Hematopoietic multipotent progenitor cell treated with erythropoietin and hydrocortisone succinate and interleukin-3 and kit ligand, for 17 days (in vitro differentiated cells): ENCODE measurements at places on chromosomes 6 and 20.

GRCh38 chr6:4448841-4449240 lies 313.5 kb upstream of the ECI2 start:
- no peak for DNase-seq

GRCh38 chr6:90467546-90467945 lies 119.3 kb downstream of the MAP3K7 start:
- DNase-seq, result no peak

- DNase-seq, result peak; percentile 47
These were observed 58.6 kb downstream of the GFOD1 start for GRCh38 chr6:13428583-13429405.

DNA sequence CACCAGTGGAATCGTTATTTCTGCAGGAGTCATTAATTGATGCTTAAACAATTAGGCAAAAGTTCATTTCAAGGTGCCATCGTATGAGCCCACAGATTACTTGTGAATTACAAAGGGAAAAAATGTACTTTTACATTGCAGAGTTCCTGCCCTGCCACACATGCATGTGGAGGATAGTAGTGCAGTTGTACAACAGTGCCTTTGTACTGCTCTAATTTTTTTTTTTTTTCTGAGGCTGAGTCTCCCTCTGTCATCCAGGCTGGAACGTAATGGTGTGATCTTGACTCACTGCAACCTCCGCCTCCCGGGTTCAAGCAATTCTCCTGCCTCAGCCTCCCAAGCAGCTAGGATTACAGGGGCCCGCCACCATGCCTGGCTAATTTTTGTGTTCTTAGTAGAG lies 26.0 kb upstream of the SYNJ2 start:
- DNase-seq, result no peak

GRCh38 chr6:151290877-151291721 lies 51.3 kb downstream of the AKAP12 start:
- DNase-seq, result no peak

GRCh38 chr6:16481697-16482399 lies 243.5 kb downstream of the GMPR start:
- DNase-seq, result no peak

DNA sequence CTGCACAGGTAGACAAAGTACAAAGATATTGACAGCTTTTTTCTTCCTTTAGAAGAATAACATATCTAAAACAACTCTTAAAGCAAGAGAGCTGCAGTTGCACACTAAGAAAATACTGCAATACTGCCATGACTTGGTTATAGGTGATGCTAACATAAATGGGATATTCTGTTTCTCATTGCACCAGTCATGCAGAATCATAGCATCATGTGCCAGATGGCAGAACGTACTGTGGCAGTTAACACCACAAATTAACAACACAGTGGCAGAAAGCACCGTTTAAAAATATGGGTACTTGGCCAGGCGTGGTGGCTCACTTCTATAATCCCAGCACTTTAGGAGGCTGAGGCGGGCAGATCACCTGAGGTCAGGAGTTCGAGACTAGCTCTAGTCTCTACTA lies 7.4 kb downstream of the ASXL1 start:
- DNase-seq, result no peak

DNA sequence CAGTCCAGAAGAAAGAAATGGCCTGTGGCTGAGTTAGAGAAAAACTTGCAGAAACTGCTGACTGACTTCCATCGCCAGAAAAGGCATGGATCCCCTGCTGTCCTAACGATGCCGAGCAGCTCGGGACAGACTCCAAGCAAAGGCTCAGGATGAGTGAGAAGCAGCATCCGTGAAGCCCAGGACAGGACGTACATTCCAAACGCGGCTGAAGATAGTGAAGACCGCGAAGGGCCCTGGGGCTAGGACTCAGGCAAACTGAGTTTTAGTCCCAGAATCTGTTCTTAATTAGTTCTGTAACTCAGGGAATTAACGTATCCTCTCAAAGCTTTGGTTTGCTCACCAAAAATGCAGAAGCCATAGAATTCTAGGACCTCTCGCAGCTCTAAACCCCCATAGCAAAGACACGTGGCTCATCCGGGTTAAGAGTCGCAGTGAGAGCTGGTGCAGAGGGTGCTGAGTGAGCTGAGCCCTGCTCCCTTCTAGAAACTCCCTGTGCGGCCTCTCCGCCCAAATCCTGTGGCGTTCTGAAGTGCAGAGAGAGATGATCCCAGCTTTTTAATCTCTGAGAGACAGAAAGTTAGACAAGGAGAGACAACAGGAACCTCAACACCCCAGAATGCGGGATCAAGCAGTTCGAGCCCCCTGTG lies 132.9 kb upstream of the THBS2 start:
- no peak for DNase-seq

DNA sequence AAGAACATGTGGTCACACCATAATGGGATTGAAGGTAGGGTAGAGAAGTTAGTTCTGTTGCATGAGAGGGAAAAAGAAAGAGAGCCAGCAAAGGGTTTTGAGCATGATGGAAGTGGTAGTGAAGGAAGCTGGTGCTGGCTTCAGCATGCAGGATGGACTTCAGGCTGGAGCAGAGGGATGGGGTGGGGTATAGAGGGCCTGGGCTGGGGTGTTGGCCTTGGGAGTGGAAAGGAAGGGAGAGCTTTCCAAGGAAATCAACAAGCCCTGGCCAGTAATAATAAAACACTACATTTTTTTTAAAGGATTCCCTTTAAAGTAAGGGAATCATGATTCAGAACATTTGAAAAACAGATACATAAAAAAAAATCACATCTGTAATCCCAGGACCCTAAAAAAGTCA lies 61.2 kb downstream of the LAMA4 start:
- no peak for DNase-seq

GRCh38 chr6:77633471-77633870 lies 19.4 kb upstream of the MEI4 start:
- DNase-seq, result no peak

GRCh38 chr6:3506200-3506599 lies 49.4 kb upstream of the SLC22A23 start:
- no peak for DNase-seq

- DNase-seq, result no peak
These were observed 565.4 kb downstream of the RFPL4B start for GRCh38 chr6:112912416-112913101.

GRCh38 chr6:56804996-56805395 lies 149.9 kb upstream of the BEND6 start:
- DNase-seq, result no peak

- no peak for DNase-seq
These were observed 34.1 kb downstream of the TAF4 start for GRCh38 chr20:62031462-62032092.

DNA sequence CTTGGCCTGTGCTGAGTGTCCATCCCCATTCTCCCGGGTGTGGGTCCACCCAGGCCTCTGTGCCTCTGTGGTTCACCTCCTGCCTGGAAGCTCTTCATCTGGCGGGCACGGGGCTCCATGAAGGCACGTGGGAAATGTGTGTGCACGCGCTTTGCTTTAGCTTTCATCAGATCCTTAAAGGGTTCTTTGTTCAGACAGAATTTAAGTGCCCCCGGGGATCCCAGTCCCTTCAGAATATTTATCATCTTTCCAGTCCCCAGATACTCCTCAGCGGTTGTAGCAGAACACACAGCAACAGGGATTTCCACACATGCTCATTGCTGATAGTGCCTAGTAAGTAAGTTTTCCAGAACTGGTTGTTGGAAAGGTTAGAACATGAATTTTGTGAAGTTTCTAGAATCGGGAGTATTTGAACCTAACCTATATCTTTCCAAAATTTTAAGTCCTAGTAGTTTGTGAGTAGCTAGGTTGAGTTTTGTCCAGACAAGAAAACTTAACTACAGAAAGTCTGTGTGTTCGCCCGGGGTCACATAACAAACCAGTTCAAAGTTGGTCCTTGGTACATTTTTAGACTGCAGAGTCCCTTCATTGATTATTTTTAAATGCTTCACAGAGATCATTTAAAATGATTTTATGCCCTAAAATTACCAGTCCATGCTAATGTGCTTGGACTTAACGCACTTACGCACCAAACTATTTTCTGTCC lies 67.7 kb downstream of the RPP40 start:
- no peak for DNase-seq

DNA sequence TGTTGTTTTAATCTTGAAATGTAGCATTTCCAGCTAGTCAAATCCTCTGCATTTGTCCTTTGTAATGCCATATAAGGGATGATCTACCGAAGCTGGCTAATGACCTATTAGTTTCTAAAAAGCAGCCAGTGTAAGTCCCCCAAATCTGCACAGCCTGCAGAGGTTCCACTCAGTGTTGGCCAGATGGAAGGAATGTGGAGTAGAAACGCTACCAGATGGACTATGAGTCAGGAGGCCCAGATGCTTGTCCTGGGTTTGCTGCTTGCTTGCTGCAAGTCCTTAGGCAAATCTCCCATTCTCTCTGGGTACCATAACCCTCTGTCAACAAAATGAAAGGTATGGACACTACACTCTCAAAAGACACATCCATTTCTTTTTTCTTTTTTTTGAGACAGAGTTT lies 149.8 kb downstream of the BTBD9 start:
- DNase-seq, result no peak

DNA sequence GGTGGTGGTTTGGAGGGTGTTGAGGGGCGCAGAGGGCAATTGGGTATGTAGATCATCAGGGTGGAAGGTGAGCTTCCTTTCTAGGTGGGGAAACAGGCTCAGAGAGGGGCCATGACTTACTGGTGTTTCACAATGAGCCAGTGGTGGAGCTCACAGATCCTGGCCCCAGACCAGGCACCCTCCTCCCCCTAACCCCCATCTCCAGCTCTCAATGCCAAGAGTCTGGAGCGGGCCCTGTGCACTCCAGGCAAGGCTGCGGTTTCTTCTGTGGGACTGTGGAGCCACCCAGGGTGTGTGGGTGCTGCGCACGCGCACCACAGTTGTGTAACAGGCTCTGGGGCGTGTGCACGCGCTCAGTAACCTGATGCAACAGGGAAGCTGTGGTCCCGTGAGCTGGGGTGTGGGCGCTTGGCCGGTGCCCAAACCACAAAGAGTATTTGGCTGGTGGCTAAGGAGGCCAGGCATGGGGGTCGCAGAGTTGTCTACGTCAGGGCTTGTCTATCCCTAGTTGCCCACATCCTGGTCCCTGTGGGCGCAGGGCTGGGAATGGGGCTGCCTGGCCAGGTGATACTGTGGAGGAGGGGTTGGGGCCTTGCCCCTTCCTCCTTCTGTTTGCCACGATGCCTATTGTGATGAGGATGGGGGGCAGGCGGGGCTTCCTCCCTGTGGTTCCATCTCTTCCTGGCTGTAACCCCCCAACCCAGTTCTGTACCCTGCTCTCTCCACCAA lies 37.5 kb upstream of the MRPS18A start:
- DNase-seq, result peak; percentile 85

- DNase-seq, result peak; percentile 84
These were observed 6.3 kb upstream of the DHX16 start for GRCh38 chr6:30678964-30679726.

GRCh38 chr6:113671421-113671820 lies 185.7 kb upstream of the MARCKS start:
- no peak for DNase-seq

GRCh38 chr6:161244725-161245124 lies 29.1 kb downstream of the AGPAT4 start:
- no peak for DNase-seq

DNA sequence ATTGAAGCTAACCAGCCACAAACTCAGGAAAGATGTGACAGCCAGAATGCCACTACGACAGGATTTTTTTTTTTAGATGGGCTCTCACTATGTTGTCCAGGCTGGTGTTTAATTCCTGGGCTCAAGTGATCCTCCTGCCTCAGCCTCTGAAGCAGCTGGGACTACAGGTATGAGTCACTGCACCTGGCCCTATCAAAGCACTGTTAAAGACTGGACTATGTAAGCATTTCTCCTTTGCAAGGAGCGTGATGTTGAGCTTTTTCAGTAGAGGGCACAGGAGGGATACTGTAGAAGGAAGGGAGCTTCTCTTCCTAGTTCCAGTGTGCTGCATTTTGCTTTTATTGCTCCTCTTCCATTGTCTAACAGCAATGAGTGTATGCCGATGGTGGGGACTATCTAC lies 35.8 kb downstream of the ZBTB9 start:
- no peak for DNase-seq

DNA sequence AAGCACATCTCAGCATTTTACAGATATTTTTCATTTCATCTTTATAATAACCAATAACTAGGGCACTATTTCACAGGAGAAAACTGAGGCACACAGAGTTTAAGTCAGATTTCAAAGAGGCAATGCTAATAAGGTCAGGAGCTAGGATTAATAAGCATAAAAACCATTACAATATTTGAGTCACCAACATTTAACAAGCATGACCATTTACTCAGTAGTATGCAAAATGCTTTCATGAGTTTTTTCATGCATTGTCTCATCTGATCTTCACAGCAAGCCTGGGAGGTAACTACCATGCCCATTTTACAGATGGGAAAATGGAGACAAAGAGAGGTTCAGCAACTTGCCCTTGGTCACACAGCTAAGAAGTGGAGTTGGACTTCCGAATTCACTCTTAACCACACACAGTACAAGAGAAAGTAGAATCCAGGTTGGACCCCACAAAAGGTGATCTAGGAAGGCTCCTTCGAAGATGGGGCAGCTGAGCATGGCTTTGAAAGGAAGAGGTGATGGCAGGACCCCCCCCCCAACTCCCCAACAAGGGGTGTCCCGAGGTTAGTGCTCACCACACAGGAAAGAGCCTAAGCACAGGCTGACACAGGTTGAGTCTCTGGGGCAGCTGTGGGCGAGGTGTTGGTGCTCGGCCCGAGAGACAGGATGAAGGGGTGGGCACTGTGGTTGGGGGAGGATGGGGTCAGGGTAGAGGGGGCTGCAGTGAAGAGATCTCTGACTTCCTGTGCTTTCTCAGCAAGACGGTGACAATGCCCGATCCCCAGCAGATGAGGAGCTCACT lies 108.8 kb downstream of the PREX1 start:
- DNase-seq, result no peak

DNA sequence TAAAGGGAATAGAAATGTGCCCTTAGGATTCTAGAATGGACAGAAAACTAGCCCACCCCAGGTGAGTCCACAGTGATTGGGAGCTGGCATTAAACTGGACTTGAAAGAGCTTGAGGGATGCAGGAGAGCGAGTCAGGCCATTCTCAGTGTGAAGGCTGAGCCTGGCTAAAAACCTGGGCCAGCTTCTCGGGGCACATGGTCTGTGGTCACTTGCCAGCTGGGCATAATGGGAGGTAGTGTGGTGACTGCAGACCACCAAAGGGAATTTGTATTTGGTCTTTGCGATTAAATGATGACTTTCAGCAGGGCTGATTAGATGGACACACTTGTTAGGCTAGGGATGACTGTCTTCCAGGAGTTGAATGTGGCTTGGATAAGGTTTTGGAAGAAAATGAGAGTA lies 71.3 kb downstream of the TULP4 start:
- DNase-seq, result no peak

- peak; percentile 69 for DNase-seq
These were observed 17.8 kb upstream of the HSF2 start for GRCh38 chr6:122381494-122382265.
